ENCODE measurements at places on chromosomes 11 and 22.

GRCh38 chr22:49941507-49942316 lies 18.9 kb upstream of the PIM3 start:
- DNase-seq = no peak

DNA sequence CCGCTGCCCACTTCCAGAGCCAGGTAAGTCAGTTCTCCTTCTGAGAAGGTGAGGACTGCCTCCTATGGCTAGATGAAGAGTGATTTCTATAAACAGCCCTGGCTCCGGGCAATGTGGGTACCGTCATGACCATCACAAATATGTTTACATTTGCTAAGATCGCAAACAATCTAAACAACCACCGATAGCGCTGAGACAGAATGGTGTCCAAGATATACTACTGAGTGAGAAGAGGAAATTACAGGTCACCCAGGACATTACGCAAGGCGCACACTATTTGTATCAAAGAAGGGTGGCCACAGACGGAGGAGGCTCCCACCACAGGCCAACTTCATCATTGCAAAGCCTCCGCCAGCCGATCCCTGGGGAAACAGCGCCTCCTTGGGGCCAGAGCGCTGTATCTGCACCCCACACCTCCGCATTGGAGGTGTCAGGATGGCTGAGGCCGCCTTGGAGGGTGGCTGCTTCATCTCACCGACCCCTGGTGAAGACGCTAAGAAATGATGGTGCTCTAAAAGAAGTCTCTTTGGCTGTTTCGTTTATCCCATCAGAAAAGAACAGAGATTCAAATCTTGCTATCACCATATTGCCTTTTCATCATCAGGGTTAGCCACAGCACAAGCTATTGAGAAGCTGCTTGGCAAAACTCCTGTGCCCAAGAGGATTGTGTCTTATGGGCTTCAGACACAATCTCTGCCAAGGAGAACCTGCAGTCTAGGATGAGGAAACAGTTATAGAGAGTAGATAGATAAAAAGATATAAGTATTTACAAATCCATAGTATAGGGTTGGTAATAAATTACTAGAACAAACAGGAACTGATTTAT lies 12.3 kb upstream of the ASRGL1 start:
- DNase-seq = no peak

DNA sequence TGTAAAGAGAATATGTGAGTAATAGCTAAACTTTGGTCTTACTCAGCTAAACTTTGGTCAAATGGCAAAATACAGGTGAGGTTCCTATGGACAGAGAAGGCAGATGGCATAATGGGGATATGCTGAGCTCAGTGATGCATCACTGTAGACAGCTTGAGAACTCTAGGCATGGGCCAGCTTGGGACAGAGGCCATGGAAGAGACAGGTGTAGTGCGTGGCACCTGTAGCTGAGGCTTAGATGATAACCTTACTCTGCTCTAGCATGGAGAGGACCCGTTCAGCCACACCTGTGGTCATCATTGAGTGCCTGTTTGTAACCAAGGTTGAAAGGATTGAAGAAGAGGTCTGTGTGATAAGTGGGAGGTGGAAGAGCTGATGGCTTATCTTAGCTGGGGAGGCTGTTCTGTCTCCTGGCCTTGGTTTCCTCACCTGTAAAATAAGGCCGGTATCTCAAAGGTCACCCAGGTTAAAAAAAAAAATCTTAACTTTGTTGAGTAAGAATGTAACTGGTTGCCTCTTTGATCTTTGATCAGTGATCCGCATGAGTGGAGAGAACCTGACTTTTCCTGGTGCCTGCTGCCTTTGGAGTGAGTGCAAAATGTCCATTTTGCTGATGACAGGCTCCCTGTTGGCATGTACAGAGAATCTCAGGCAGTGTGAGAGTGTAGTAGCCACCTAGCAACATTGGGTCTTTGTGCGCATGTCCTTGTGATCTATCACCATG lies 48.6 kb downstream of the ZNRF3 start:
- DNase-seq = no peak

DNA sequence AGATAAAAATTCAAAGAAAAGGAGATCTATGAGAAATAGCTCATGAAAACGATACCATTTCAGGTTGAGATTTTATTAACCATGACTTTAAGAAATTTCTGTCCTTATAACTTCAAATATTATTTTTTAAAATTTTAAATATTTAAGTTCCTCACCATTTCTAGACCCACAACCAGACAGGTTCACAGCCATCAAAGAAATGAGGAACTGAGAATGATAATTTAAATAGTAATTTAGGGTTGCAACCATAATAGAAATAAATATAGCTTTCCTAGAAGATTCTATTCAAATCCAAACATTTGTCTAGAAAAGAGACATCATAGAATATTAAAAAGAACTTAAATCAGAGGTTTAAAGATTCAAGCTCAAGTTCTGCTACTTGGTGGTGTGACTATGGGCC lies 5.9 kb upstream of the VWA5A start:
- no peak for DNase-seq

- no peak for DNase-seq
Observed at GRCh38 chr11:112627588-112628045, 333.6 kb upstream of the NCAM1 start.

DNA sequence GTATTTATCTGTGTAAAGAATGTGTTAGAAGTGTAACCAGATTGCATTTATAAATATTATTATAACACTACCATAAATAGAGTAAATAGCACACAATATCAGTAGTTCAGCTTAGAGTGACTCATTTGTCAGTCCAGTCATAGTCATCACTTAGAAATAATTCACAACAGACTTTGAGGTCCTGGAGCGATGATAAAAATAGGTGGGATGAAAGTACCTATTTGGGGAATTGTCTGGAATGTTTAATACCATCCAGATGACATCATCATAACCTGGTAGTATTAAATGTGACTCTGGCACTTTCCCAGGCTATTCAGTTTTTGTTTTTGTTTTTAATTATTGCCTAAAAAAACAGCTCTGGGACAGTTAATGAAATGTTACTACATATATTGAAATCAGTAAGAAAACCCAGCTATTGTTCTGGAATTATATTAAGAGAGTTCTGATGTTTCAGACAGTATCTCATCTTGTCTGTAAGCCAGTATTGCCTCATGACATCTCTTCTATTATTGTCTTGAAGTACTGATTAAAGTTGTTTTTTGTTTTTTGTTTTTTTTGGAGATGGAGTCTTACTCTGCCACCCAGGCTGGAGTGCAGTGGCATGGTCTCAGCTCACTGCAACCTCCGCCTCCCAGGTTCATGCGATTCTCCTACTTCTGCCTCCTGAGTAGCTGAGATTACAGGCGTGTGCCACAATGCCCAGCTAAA lies 74.8 kb downstream of the SIK2 start:
- no peak for DNase-seq

GRCh38 chr11:93737904-93738612 lies 3.2 kb downstream of the TAF1D start:
- DNase-seq = no peak

DNA sequence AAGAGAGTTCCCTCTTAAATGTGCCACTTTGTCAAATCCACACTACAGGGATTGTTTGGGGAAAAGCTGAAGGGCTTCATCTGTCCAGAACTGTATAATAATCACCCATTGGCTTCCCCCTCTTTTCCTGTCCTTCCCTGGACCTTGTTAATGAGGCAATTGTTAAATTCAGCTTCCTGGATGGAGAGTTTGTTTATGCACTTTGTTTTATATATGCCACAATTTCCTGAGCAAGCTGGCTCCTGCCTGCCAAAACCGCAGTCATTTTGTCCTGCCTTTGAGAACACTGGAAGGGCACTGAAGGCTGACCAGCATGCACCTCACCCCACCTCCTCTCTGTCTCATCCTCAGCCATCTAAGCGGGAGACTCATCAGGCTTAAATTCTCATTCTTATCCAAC lies 86.2 kb downstream of the MSANTD4 start:
- no peak for DNase-seq

DNA sequence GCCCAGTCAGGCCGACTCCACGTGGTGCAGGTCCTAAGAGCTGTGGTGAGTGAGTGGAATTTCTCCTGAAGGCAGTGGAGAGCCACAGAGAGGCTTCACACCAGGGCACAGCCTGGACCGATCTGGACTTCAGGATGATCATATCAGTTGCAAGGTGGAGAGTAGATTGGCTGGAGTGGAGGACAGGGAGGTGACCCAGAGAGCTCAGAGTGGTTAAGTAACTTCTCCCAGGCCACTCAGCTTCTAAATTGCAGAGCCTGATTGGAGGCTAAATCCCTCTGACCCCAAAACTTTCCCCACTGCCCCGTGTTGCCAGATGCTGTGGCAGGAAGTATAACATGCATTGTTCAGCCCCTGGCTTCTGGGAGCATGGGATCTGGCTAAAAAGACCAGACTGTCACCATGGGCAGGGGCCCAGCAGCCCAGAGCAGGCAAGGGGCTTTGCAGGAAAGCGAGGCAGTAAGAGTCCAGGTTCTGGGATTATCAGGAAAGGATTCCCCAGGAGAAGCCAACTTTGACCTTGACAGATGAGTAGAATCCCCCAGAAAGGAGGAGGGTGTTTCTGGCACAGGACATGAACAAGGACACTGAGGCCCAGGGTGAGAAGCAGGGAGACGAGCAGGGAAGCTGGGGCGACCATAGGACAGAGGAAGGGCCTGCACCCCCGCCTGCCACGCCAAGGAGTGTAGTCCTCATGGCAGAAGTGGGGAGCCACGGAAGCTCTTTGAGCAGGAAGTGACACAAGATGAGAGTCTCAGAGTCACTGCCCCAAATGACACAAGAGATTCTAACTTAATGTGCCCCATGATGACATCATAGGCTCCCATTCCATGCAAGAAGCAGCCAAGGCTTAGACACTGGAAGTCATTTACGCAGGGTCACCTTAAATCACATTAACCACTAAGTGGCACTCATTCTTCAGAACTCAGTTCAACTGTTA lies 4.8 kb downstream of the SLC35C1 start:
- no peak for DNase-seq

DNA sequence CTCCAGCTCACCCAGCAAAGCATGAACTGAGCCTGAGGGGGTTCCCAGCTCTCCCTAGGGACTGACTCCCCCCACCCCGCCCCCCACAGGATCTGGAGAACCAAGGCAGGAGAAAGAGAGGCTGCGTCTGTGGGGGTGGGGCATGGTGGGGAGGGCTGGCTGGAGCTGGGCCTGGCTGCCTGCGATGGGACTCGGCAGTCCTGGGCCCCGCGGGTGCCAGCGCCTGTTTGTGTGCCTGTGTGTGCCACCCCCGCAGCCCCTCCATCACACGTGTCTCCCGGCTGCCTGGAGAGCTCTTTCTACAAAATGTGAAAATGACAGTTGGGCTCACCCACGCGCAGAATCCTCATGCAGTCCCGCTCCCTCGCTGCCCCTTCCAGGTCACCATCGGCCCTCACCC lies 46.8 kb downstream of the CACNA1I start:
- no peak for DNase-seq

- peak; percentile 22 for DNase-seq
Observed at GRCh38 chr11:57249384-57250319, 12.6 kb upstream of the APLNR start.

DNA sequence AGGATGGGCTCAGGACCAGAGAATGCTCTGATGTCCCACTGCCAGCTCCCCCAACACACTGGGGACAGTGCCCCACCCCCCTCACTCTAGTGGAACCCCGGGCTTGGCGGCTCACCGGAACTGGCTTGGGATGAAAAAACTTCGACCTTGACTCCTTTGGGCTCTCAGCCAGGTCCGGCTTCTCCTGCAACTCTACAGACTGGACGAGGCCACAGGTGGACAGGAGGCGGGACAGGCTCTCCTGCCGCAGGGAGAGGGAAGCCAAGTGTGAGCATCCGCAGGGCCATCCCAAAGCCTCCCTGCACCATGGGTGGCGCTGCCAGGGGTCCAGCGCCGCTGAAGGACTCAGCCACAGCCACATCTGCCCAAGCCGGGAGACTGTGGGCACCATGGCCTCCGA lies 3.7 kb downstream of the RRP7A start:
- DNase-seq = no peak

GRCh38 chr11:1261241-1262071 lies 38.6 kb downstream of the MUC5B start:
- no peak for DNase-seq

DNA sequence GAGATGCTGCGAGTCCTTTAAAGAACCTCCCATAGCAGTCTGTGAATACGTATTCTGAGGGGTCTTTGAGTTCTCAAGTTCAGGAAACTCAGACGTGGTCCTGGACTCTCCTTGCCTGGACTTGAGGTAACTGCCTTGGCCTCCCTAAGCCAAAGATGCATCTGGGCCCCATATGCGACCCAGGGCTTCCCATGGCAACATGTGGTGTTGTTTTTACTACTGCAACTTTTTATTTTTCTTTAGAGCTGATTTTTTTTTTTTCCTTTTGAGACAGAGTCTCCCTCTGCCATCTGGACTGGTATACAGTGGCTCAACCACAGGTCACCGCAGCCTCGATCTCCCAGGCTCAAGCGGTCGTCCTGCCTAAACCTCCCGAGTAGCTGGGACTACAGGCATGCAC lies 321.1 kb downstream of the ST3GAL4 start:
- no peak for DNase-seq

- DNase-seq = no peak
Observed at GRCh38 chr11:113593698-113594308, 112.3 kb downstream of the TMPRSS5 start.

- DNase-seq = no peak
Observed at GRCh38 chr11:124736736-124737135, 3.0 kb upstream of the NRGN start.

DNA sequence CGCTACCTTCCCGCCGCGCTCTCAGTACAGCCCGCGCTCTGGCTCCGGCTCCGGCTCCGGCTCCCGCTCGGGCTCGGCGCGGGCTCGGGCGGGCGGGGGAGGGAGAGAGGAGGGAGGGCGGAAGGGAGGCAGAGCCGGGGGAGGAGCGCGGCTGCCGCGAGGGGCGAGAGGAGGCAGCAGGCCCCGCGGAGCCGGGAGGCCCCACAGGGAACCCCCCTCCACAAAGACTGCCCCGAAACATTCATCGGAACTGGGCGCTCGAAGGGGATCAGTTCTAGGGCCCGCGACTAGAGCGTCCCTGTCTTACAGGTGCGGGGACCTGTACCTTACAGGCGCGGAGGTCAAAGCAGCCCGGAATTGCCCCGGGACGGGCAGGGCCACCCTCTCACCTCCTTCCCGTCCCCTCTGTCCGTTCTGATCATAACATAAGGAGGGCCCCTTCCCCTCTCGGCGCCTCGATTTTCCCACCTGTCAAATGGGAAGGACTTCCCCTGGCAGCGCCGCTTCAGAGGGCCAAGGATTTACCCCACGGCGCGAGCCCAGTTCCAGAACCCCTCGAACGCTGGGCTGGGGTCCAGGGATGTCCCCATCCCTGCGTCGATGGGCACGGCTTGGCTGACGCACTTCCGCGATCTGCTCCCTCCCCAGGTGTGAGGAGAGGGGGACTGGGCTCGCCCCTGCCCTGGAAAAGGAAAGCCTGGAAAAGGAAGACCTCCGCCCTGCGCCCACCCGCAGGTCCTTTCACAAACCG lies at the start of gene SHISA8:
Gene SHISA8, minus strand, starts transcription at position 40 of the 751 bp plus-strand sequence. CDS start 407 bp downstream, outside the sequence.
- no peak for DNase-seq
